ENCODE measurements at places on chromosomes 6 and 20. TPM values are rescaled to one million over a fixed set of nuclear protein-coding genes. Genes with fewer than 3 reads are reported as not detected.

- no peak for DNase-seq
Observed at GRCh38 chr6:73116330-73116729, 109.0 kb downstream of the KHDC1L start.

DNA sequence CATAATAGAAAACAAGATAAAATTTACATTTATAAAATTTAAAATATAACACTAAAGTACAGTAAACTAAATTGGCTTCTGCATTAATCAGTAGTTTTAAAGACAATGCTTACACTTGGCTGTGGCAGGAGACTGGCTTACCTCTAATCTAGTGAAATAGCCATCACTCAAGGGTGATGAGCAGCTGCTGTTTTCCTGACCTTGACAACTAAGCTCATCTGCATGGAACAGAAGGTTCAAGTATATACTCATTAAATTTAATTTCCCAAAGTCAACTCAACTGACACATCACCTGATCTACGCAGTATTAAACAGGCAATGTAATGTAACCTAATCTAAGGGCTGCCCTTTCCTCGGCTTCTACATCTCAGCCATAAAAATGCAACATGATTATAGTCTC is 14.5 kb downstream of the TMX4 start:
- no peak for DNase-seq

DNA sequence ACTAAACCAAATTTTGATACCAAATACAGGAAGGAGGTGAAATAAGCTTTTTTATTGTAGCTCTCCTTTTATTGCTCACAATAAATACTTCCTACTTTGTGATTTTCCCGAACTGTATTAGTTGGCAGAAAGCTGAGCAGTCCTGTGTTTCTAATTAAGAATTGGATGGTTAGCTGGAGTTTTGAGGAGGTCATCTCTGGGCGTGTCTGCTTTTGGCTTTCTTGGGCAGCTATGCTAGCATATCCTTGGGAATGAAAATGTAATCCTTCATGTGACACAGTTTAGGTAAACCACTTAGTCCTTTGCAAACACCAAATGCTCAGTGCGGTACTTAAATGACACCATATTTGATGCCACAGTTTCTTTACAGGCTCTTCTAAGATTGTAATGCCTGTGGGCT is 67.5 kb downstream of the MTHFD1L start:
- DNase-seq: no peak

GRCh38 chr6:41088451-41088850 is 15.7 kb downstream of the NFYA start:
- no peak for DNase-seq

DNA sequence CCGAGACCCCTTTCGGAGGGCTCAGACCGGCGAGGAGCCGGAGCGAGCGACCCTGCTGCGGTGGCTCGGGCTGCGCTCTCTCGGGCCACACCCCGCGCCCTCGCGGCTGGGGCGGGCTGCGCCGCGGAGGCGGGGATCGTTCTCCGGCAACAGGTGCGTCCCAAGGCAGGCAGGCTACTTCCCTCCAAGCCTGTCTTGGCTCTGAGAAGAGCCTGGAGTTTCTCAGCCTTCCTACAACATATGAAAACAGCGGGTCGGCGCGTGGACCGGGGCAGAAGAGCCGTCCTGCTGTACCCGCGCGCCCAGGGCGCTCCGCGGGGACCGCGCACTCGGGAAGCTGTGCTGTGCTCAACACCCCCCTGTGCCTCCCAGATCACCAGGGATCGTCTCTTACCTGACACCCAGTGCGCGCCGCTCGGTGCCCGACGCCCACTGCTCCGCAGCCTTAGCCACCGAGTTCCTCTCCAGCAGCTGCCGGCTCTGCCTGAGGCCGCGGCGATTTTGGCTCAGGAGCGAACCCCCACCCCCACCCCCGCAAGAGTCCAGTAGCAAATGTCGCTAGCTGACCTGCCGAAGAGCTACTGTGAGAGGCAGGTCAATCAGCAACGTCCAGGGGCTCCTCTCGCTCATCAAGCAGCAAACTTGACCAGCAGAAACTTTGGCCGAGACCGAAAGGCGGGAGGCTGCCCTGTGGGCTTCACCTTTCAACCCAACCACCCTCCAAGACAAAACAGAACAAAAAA is 3.7 kb upstream of the OLIG3 start:
- no peak for DNase-seq

DNA sequence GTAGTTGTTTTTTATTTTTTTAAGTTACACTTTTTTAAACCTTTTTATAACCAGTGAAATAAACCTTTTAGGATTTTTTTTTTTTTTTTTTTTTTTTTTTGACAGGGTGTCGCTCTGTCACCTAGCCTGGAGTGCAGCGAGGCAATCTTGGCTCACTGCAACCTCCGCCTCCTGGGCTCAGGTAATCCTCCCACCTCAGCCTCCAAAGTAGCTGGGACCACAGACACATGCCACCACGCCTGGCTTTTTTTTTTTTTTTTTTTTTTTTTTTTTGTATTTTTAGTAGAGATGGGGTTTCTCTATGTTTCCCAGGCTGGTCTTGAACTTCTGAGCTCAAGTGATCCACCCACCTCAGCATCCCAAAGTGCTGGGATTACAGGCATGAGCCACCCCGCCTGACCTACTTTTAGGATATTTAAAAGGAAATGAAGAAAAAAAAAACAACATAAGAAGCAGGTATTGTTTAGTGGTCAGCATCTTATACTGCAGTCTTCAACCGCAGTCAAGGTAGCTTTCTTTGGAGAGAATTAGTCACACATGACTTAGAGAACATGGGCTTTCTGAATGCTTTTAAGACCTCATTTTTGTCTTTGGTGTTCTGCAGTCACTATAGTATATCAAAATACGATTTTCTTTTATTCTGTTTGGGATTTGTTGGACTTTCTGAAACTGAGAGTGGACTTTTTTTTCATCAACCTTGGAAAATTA is 1.6 kb downstream of the POLR1H start:
- DNase-seq: no peak

DNA sequence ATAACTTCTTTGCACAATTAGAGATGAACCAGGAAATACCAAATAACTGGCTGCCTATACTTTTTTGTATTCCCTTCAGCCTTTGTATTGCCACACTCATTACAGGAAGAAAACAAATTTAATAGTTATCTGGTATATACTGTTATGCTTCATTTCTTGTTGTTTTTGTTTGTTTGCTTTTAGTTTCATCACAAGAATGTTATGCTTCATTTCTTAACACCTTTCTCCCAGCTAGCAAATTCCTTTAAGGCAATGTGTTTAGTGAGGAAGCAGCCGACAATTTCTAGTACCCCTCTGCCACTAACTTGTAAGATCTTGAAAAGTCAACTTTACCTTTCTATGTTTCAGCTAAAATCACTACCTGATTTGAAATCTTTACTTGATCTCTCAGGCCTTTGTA is 1.4 kb downstream of the NCOA6 start:
- DNase-seq: no peak

- DNase-seq: peak; percentile 45
Observed at GRCh38 chr20:10171864-10172751, 46.5 kb upstream of the SNAP25 start.

The HCRTR2 gene
- total RNA-seq: not detected

The PNPLA1 gene
- not detected for total RNA-seq

The FOXS1 gene
- 1.6 TPM for total RNA-seq

The MYMX gene
- total RNA-seq: 3.8 TPM

The LIME1 gene
- total RNA-seq: 3.6 TPM
